ENCODE measurements at places on chromosomes 5 and 9.

- DNase-seq, result no peak
Measured at GRCh38 chr5:148620091-148620490, 34.2 kb downstream of the HTR4 start.

GRCh38 chr9:92138157-92138959, 23.1 kb upstream of the SPTLC1 start:
- DNase-seq, result peak; percentile 67

GRCh38 chr5:131944702-131945550, 537 bp downstream of the MEIKIN start:
- no peak for DNase-seq

- DNase-seq, result no peak
Measured at GRCh38 chr9:20865347-20865746, 166.1 kb downstream of the HACD4 start.

DNA sequence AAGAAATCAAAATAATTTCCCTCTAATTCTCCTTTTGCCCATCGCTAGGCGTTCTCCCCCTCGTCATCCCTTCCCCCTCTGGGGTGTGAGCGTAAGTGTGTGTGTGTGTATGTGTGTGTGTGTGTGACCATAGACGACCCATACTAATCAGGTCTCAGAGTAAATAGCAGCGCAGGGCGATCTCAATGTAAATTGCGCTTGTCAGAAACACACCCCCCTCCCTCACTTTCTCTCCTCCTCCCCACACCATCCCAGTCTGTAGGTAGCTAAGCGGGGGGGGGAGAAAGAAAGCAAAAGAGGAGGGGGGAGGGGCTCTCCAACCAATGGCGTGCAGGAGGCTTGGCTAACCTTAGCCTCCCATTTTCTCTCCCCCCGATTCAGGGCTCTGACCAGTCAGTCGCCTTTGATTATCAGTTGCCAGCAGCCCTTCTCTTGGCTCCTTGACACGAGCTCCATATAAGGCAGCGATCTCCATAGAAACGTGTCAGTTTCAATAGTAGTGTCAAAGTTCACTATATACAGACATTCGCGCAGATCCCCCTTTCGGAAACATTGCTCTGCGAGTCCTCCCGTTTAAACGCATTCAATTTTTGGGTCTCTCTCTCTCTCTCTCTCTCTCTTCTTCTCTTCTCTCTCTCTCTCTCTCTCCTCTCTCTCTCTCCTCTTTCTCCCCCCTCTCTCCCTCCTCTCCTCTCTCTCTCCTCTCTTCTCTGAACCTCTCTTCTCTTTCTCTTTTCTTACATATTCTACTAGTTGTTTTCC, at the start of gene NR2F1:
TSS of gene NR2F1 (plus strand) at position 546 of the 762 bp plus-strand sequence. CDS start 1,802 bp downstream, outside the sequence.
- DNase-seq, result peak; percentile 75

- no peak for DNase-seq
Measured at GRCh38 chr5:161614342-161614741, 67.8 kb upstream of the GABRB2 start.

- DNase-seq, result no peak
Measured at GRCh38 chr9:26329974-26330373, 562.6 kb downstream of the CAAP1 start.

GRCh38 chr5:127089191-127089590, 15.9 kb upstream of the C5orf63 start:
- DNase-seq, result no peak

DNA sequence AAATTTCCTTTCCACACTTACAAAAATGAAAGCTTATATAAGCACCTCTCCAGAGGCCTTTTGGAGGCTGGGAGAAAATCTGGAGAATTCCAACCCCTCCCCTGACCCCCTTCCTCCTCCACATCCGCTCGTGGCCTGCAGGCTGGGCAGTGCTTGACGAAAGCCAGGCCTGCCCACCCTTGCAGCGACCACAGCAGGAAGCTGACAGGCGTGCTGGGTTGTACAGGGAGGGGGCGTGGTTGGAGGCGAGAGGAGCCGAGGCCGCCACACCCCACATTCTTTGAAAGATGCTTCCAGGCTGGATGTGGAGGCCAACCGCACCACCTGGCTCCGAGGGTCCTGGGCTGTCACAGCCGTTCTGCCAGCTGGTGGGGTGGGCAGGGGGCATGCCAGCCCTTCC, 47.8 kb upstream of the IER5L start:
- no peak for DNase-seq

DNA sequence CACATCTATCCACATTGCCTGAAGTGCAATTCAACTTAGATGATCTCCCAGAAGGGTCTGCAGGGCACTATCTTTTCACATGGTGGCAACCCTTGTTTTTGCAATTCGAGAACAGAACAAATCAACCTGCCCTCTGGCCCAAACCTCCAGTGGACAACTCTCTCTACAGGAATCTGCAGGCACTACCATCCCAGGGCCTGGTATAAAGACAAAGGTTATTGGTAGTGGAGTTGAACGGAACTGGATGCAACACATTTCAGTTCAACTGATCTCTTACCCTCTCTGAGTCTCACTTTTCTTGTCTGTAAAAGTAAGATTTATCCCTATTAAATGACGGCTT, 153.2 kb upstream of the EGFLAM start:
- no peak for DNase-seq
